ENCODE measurements at places on chromosomes 12 and 14.

GRCh38 chr14:103488960-103489359 is 33.7 kb downstream of the CKB start:
- DNase-seq, result no peak

DNA sequence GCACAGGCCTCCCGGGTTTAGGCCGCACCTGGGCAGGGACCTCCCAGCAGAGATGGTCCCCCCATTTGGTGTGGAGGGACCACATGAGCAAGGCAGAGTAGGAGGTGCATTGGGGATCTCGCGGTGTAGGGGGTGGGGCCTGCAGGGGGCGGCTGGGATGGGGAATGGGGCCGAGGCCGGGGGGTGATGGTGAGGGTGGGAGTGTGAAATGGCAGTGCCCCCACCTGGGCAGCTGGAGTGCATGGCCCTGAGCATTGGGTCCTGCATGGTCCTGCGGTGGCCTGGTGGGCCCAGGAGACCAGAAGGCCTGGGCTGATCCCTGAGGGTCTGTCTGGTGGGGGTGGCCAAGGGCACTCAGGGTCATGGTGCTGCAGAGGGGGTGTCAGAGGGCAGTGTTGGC is 111.8 kb downstream of the KIF26A start:
- DNase-seq, result no peak

- DNase-seq, result no peak
These were observed 379.8 kb downstream of the DPF3 start for GRCh38 chr14:72513965-72514659.

GRCh38 chr14:21042918-21043317 is 756 bp downstream of the RNASE7 start:
- DNase-seq, result no peak

DNA sequence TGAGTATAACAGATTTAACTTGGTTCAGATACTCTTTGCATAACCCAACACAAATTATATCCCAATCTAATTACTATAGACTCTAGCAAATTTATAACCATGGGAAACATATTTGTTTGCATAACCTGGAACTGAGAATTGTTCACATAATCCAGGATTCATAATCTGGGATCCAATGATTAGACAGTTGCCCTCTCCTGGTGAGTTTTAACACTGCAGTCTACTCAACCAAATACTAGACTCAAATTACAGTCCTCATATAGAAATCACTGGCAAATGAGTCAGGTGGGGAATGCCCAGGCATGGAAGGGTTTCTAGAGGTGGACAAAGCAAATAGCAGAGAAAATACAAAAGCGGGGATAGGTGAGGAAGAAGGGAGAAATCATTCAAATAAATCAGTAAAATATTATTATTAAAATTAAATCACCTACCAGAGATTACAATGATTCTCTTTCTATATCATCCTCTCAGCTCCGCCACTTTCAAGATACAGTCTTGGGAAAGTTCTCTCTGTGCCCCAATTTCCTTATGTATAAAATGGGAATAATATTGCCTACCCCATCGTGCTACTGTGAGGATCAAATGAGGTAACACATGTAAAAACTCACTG is 9.4 kb downstream of the GCH1 start:
- no peak for DNase-seq

DNA sequence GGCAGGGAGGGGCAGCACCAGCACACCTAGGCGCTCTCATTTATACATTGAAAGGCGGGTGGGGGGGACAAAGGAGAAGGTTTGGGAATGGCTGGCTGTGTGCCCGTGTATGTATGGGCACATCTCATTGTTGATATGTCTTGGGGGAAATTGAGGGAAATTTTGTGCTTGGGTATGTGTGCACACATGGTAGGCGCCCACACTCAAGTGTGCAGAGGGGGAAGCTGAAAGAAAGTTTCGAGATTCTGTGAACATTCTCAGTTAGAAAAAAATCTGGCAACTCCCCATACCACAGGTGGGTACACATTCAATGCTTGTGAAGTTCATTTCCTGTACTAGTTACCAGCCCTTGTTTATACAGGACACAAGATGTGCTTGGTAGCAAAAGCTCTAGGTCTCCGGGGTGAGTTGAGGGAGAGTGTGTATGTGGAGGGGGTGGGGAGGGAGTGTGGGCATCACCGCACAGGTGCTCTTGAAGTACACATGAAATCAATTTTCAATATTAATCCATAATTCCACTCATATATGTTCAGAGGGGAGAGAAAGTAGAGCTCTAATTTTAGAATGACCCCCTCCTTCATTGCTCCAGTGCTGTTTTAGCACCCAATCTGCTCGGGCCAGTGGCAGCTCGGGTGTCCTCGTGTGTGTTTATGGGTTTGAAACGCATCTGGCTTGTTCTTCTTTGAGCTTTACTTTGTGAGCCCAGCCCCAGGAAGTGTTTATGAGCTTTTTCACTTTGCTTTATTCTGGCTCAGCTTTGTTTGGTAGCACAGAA is 286.0 kb downstream of the ZFP36L1 start:
- DNase-seq, result no peak

DNA sequence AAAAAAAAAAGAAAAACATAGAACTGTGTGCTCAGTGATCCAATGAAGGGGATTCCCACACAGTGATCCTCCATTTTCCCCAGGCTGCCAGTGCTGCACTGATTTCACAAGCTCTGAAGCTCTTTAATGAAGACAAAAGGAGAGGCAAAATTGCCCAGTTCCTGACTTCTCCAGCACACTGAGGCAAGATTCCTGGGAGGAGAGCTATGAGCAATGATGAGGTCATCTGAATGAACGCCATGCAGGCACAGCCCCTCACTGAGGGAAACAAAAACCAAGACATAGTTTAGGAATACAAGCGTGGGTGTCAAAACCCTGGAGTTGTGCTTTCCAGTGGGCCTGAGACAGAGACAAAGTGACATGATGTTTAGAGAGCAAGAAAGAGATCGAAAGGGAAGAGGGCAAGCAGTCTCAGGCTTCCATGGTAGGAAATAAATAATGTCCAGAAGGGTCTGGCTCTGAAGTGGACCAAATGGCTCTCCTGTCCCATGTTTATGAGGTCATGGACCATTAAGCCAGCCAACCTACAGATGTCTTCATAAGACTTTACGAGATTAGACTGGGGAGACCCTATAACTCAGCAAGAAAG is 40.9 kb upstream of the SMUG1 start:
- no peak for DNase-seq
